Nephron progenitor cell (in vitro differentiated cells): ENCODE measurements at places on chromosomes 13 and 19.
A peak's percentile ranks its signal among the peaks of the same experiment; 100 is the strongest.

GRCh38 chr19:3366753-3367627 lies 607 bp downstream of the NFIC start:
- peak; percentile 35 for DNase-seq

DNA sequence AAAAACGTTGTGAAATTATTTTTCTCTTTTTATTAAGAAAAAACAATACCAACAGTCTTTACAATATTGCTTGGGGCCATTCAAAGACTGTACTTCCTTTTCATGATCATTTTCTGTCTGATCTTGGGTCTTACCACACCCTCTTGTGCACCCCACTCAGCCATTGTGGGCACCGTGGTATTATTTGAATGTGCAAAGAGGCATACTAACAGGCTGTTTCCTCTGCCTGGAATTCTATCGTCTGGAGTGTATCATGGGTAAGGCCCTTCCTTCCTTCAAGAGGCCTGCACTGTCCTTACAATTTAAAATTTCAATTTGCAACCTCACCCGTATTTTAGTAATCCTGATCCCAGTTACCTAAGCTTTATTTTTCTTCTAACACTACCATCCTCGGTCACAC lies 76.5 kb downstream of the FGF14 start:
- no peak for DNase-seq

DNA sequence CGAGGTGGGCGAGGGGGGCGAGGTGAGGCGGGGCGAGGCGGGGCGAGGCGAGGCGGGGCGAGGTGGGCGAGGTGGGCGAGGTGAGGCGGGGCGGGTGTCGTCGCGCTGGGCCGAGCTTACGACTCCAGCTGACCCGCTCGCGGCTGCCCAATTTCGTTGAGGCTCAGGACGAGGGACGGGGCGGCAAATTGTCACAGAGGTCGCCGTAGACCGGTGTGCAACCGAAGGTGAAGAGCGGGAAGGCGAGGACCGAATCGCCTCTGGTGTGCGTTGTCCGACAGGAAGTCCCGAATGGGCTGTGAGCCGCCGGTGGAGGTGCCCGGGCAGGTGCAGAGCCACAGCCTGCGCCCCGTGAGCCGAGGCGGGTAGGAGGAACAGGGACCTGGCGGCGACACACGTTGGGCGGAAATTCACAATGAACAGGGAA lies at the start of gene LACC1:
Gene LACC1, plus strand, starts transcription at position 150 of the 427 bp plus-strand sequence. CDS start 1,082 bp downstream, outside the sequence.
- no peak for DNase-seq

GRCh38 chr13:44938854-44939253 lies 50.4 kb downstream of the NUFIP1 start:
- no peak for DNase-seq

DNA sequence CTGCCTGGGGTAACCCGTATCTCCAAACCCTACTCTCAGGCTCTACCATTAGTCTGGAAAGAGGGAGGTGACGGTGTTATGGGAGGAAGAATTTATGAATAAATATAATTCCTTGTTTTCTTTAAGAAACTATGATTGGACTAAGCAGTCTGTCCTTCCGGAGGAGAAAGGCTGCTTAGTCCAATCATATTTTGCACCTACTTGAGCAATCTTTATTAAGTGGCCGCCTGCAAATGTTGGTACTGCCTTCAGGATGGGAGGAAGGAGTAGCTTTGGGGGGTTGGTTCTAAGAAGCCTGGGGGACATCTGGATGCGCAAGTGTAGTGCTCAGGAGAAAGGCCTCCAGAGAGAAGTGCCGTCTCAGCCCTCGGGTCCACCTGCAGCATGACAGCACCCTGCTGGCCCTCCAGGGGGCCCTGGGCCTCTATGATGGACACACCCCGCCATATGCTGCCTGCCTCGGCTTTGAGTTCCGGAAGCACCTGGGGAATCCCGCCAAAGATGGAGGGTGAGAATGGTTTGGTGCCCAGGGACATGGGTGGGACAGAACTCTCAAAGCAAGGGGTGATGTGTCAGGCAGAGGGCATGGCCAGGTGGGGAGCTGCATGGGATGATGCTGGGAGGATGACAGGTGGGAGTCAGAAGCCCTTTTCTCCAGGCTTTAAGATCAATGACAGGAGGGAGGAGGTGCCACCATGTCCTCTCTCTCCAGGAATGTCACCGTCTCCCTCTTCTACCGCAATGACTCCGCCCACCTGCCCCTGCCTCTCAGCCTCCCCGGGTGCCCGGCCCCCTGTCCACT lies 4.1 kb downstream of the ACP4 start:
- DNase-seq, result no peak

- DNase-seq, result no peak
Observed at GRCh38 chr13:92649140-92649813, 577.3 kb upstream of the GPC6 start.

- no peak for DNase-seq
Observed at GRCh38 chr13:40181203-40181845, 485.1 kb downstream of the FOXO1 start.

- DNase-seq, result no peak
Observed at GRCh38 chr13:98312606-98313005, 135.5 kb upstream of the RNF113B start.

DNA sequence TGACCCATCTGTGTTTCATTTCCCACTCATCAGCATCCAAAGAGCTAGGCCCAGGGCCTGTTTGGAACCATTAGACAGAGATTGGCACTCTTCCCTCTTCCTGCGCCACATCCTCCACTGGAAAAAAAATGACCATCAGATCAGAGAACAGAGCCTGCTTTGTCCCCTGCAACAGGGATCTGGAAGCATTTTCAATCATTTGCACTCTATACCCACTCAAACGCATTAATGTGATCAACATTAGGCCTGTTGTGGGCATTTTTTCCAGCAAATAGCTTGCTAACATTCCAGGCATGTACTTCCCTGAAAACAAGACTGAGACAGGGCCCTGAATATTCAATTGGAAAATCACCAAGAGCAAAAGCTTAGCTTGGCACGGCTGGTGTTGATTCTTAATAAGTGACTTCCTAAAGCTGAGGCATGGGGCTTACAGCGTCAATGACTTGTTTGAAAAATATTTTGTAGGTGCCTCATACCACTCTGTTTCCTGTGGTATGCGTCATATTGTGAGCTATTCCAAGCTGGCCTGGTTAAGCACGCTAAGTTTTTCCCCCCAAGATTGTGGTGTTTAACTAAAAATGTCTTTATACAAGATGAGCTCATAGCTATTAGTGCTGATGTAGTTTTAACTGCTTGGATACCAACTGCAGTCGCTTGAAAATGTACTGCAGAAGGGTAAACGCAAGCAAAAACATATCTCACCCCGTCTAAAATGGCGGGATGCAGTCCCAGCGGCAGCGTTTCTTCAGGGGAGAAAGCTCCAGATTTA lies 404.4 kb downstream of the SPRY2 start:
- no peak for DNase-seq

DNA sequence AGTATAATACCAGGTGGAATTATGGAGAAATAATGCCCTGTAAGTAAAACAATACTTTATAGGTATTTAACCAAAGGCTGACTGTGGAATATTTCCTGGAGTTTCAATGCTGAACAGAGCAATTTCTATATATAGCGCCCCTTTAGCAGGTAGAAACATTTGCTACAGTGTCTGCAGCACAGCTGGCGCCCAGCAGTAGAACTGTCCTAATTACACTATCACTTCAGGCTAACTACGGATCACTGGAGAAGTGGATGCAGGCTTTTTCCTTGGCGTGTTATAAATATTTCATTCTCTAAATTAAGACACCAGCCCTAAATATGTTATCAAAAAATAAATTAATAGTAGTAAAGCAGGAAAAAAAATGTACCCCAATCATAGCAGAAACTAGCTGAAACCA lies 3.1 kb downstream of the SHISA2 start:
- DNase-seq, result no peak

- DNase-seq, result no peak
Observed at GRCh38 chr13:43528992-43529391, 257.8 kb downstream of the ENOX1 start.

DNA sequence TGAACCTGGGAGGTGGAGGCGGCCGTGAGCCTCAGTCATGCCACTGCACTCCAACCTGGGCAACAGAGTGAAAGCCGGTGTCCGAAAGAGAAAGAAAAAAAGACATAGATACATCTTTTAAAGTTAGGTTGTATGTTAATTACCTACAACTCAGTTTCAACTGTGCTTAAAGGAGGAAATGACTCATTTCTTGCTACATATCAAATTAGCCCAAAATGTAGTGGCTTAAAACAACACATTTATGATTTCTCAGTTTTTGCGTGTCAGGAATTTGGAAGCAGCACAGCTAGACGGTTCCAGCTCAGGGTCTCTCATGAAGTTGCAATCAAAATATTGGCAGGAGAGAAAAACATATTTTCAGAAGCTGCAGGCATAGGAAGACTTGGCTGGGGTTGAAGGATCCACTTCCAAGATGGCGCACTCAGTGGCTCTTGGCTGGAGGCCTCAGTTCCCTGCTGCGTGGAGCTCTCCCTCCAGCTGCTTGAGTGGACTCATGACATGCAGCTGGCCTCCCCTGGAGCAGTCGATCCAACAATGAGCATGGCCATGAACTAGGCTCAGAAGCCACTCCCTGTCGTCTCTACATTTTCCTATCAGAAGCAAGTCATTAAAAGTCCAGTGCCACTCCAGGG lies 7.1 kb downstream of the LDLR start:
- no peak for DNase-seq

DNA sequence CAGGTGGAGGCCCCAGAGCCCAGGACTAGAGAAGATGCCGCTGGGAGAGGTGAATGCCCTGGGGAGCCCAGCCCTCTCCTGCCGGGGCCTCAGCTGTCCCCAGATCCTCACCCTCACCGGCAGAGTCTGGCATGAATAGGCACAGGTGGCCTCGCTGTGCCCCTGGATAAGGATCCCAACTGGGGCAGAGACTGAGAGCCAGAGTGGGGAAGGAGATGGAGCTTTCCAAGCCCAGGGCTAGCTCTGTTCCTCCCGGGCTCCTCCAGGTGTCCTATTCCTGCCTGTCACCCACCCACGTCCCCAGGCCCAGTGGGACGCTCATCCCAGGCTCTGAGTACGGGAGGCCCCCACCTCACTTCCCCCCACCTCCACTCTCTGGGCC lies 16.5 kb downstream of the PRR36 start:
- DNase-seq, result no peak

GRCh38 chr13:78832461-78832860 lies 173.5 kb upstream of the OBI1 start:
- DNase-seq, result no peak

DNA sequence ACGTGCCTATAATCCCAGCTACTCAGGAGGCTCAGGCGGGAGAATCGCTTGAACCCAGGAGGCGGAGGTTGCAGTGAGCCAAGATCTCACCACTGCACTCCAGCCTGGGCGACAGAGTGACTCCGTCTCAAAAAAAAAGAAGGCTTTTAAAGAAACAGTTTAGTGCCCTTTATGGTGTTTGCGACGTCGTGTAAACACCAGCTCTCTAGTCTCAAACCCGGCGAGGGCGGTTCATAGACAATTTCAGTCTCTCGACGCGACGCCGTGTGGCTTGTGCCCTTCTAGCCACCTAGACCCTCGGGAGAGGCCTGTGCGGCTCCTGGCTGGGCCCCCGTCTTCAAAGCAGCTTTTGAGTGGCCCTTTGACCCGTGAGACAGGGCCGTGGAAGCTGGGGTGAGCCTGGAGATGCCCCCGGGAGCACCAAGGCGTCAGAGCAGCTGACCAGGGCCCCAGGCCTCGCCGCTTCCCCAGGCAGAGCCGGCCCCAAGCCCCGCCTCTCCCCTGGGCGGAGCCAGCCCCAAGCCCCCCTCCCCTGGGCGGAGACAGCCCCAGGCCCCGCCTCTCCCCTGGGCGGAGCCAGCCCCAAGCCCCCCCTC lies 5.0 kb upstream of the MADCAM1 start:
- no peak for DNase-seq
